ENCODE measurements at places on chromosomes 13 and 19. TPM values are rescaled to one million over a fixed set of nuclear protein-coding genes. Genes with fewer than 3 reads are reported as not detected.
A peak's percentile ranks its signal among the peaks of the same experiment; 100 is the strongest.

DNA sequence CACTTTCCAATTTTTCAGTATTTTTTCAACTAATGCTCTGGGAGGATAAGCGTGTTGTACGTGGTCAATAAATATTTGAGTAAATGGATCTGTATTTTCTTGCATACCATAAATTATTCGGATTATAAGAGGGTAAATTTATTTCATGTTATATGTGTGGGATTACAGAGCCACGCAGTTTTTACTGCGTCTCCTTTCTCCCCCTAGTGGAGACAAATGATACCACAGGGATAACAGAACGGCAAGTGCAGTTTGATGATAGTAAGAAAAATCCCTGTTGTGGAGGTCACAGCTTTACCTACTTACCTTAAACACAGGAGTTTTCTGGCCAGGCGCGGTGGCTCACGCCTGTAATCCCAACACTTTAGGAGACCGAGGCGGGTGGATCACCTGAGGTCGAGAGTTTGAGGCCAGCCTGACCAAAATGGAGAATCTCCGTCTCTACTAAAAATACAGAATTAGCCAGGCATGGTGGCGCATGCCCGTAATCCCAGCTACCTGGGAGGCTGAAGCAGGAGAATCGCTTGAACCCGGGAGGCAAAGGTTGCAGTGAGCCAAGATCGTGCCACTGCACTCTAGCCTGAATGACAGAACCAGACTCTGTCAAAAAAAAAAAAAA lies 16.8 kb downstream of the MBD3L2B start:
- no peak for DNase-seq

DNA sequence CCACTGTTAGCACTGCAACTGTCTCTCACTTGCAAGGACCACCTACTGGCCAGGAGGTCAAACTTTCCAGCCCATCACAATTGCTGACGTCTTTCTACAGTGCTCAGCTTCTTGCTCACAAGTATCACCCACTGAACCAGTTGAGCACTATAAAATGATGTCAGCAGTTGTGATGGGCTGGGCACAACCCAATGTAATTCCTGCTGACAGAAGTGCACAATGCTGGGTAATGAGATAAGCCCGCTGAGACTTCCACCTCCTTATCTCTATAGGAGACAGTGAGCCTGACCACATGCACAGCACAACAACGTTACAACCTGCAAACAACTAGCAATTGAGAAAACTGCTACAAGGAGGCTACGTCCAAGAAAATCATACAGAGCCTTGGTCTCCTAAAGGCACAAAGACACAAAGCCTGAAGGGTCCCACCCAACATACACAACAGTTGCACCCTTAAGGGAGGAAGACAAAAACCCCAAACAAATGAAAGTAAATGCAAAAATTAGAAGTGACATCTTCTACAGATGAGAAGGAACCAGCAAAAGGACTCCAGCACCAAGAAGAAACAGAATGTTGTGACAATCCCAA lies 273.2 kb downstream of the LIG4 start:
- no peak for DNase-seq

DNA sequence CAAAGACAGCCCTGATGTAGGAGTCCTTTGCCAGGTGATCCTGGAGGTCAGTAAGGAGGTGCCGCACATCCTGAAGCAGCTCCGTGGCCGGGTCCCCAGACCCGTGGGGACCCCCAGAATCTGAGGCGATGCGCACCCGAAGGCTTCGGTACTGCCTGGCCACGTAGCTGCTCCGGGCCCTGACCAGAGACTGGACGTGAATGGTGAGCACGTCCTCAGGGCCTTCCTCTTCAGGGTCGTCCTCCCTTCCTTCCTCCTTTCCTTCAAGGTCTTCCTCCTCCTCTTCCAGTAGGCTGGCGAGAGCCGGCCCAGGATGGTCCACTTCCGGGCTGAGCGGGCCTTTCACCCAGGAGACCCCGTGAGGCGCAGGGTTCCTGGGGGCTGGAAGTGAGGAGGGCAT lies 7.5 kb downstream of the RINL start:
- no peak for DNase-seq

- DNase-seq = peak; percentile 42
Measured at GRCh38 chr19:17346109-17346671, 8.8 kb downstream of the GTPBP3 start.

- no peak for DNase-seq
Measured at GRCh38 chr13:91291078-91291477, 56.4 kb upstream of the MIR17HG start.

- DNase-seq = no peak
Measured at GRCh38 chr13:109773276-109773675, 13.1 kb downstream of the IRS2 start.

DNA sequence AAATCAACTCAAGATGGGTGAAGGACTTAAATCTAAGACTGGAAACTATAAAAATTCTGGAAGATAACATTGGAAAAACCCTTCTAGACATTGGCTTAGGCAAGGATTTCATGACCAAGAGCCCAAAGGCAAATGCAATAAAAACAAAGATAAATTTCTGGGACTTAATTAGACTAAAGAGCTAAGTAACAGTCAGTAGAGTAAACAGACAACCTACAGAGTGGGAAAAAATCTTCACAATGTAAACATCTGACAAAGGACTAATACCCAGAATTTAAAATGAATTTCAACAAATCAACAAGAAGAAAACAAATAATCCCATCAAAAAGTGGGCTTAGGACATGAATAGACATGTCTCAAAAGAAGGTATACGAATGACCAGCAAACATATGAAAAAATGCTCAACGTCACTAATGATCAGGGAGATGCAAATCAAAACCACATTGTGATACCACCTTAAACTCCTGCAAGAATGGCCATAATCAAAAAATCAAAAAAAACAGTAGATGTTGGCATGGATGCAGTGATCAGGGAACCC lies 6.3 kb upstream of the RFX1 start:
- no peak for DNase-seq

DNA sequence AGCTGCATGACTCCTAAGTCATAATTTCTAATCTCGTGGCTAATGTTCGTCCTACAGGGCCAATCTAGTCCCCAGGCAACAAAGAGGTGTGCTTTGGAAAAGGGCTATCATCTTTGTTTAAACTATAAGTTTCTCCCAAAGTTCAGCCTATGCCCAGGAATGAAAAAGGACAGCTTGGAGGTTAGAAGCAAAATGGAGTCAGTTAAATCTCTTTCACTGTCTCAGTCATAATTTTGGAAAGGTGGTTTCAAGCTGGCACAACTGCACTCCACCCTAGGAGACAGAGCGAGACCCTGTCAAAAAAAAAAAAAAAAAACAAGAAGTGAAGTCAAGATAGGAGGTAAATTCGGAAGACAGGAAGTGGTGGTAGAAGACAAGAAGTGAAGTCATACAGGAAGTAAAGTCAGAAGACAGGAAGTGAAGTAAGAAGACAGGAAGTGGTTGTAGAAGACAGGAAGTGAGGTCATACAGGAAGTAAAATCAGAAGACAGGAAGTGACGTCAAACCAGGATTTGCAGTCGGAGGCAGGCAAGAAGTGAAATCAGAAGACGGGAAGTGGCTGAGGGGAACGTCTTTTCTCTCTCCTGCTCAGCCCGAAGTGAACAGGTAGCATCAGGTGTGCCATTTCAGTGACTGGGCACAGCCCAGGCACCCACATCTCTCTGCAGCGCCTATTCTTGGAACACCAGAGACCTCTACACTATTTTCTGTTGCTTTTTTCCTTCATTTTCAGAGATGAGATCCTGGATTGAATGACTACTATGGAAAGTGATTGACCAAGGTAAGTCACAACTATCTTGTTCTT lies 32.2 kb downstream of the GP6 start:
- peak; percentile 64 for DNase-seq

DNA sequence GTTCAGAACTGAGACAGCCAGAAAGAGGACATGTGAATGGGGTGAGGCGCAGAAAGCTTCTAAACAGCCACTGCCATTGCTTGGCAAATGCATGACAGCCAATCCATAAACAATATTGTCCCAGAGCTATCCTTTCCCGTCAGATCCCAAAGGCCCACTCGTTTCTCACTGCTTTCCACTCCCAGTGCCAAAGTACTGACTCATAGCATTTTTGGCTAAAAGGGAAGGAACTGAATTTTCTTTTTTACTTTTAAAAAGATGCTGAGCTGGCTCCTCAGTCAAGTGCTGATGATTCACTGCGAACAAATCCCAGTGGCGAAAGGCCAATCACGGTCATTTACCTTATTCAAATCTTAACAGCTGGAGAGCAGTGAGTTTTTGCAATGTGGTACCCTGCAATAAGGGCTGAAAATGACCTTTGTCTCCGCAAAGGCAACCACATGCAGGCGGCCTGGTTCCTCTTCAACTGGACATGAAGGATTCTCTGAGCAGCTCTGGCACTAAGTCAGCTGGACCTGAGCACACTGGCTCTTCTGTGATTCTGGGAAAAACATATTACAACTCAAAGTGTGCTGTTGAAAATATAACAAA lies 151.7 kb downstream of the DCLK1 start:
- DNase-seq = no peak

DNA sequence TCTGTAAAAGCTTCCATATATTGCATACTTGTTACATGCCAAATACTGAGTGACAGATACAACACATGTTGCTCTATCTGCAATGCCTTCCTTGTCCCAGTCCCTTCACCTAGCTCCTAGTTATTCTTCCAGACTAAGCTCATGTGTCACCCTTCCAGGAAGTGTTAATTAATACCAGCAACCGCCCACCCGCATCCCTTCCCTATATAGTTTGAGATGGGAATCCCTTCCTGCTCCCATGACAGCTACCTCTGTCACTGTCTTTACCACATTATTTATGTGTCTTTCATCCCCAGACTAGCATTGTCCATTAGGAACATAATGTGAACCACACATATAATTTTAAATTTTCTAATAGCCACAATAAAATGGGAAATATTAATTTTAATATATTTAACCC lies 49.5 kb upstream of the FRY start:
- DNase-seq = no peak

DNA sequence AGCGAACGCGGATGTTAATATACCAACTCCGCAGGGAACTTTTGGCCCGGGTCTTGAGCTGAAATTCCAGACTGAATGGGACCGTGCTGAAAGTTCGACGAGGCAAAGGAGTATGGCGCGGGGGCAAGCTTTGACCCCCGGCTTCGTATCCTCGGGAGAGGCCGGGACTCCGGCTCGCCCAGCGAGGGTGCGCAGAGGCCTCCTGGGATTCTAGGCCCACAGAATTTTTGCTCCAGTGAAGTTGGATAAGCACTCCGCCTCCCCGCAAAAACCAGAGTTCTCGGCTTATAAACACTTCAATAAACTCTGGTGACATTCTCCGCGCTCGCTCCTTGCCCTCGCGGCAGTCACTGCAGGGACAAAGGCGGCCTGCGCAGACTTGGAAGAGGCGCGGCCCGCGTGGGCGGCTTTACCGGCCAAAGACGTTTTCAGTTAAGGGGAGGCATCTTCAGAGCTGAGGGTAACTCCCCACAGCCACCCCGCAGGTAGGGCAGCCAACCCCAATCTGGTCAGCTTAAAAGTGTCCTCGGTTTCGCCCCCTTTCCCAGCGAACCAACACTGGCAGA lies 112.6 kb downstream of the KCNRG start:
- no peak for DNase-seq

DNA sequence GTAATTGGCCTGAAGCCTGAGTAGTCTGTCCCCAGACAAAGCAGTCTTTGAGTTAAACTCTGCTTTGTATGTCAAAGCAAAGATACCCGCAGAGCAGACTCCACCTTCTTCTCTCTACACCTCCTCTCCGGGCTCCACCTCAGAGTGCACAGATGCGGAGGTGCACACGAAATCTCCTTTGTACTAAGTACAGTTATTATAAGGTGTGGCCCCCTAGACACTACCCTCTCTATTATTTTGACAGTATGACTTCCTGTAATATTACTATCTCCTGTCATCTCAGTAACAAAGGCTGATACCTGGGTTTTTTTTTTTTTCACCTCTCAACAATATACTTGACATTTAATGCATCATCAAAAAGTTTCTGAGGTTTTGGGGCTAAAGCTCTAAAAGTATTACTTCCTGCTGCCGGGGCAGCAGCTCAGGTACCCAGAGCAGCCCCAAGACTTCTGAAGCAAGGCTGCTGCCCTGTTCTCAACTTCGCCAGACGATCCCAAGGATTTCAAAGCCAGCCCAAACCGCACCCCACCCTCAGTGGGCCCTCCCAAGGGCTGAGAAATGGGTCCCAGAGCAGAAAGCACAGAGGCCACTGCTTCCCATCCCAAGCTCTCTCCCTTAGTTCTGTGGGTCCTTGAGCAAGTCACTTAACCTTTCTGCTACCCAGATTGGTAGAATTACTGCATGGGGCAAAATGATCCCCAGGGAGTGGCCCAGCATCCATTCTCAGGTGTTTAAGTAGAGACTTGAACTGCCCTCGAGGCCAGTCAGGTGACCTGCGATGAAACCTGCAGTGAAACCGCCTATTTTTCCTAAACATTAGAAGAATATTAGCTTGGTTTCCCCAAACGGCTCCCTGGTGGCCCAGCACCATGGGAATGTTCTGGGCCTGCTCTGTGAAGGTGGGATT lies 180.6 kb downstream of the FOXO1 start:
- DNase-seq = no peak

GRCh38 chr19:4503132-4503824 lies 15.0 kb downstream of the PLIN4 start:
- DNase-seq = no peak

DNA sequence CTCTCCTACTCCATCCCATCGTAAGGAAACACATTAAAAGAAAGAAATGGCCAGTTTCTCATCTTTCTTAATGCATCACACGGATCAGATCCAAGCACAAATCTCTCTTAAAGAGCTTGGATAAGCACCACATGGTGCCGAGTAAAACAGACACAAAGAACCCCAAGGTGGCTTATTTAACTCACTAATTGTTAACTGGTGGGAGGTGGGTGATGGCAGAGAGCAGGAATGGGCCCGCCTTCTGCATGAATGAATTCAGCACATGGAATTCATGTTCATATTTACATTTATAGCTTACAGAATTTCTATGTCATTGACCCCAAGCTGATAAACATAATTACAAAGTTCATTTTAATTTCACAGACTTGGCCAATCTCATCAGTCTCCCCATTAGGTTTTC lies 89.9 kb downstream of the MZT1 start:
- DNase-seq = no peak

DNA sequence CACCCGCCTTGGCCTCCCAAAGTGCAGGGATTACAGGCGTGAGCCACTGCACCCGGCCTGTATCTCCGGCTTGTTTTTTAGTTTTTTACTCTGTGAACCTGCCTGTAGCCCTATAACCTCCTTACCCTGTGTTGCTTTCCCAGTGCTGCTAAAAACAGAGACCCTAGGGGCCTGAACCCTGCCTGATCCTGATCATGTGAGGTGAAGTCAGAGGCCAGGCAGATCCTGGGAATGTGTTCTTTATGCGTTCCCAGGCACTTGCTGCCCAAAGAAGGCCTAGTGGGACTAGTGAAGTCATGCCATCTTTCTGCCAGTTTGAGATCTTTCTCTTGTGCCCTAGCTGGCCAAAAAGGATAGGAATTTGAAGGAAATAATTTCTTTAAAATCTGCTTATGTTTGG lies 4.6 kb downstream of the UBA2 start:
- no peak for DNase-seq

- no peak for DNase-seq
Measured at GRCh38 chr19:31545777-31546176, 196.5 kb upstream of the TSHZ3 start.

Gene ZNF493
- polyA plus RNA-seq = 6.7 TPM

Gene TEX26
- not detected for polyA plus RNA-seq

Gene CGB2
- 0.37 TPM for polyA plus RNA-seq

Gene KASH5
- not detected for polyA plus RNA-seq

Gene BRCA2
- 34.2 TPM for polyA plus RNA-seq

Gene PEAK3
- 0.23 TPM for polyA plus RNA-seq
